ENCODE measurements at places on chromosomes 4 and X.

GRCh38 chrX:154596290-154596929, 11.5 kb downstream of the CTAG1A start:
- DNase-seq: no peak

GRCh38 chr4:26058537-26058936, 144.5 kb downstream of the SMIM20 start:
- DNase-seq: no peak

GRCh38 chr4:185332575-185333464, 62.9 kb downstream of the LRP2BP start:
- DNase-seq: no peak

DNA sequence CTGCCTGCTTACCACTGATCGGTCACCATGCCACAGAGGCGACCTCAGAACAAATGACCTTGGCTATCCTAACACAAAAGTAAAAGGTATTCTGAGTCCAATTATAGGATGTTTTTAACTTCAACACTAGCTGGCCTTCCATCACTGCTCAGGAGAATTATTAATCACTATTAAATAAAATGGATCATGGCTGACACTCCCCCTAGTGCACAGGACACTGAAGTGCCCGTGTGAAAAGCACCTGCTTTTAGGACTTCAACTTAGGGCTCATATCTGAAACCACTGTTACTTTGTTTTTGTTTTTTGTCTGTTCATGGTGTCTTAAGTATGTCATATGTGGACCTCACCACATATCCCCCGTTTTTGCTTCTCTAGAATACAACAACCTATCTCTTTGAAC, 33.9 kb downstream of the STX18 start:
- no peak for DNase-seq

DNA sequence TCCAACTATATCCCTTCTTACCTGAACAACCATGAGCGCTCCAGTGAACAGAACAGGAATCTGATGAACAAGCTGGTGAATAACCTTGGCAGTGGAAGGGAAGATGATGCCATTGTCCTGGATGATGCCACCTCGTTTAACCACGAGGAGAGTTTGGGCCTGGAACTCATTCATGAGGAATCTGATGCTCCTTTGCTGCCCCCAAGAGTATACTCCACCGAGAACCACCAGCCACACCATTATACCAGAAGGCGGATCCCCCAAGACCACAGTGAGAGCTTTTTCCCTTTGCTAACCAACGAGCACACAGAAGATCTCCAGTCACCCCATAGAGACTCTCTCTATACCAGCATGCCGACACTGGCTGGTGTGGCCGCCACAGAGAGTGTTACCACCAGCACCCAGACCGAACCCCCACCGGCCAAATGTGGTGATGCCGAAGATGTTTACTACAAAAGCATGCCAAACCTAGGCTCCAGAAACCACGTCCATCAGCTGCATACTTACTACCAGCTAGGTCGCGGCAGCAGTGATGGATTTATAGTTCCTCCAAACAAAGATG, 870.2 kb downstream of the ADGRL3 start:
- no peak for DNase-seq

DNA sequence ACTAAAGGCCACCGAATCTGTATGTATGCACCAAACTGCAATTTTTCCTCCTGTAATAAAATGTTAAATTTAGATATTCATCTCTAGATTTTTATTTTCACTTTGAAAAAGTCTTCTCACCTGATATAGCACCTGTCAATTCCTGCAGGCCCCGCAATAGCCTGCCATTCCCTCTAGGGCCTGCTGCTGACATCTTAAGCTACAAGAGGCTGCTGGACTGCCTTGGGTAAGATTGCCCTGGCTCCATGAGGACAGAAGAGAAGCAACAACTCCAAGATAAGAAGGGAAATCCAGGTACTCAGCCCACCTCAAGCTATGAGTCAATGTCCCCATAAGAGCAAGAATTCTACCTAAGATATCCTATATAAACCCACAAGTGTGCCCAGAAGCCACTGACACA, 230.2 kb upstream of the AGTR2 start:
- DNase-seq: no peak

GRCh38 chr4:138981930-138982390, 33.6 kb upstream of the NOCT start:
- no peak for DNase-seq

DNA sequence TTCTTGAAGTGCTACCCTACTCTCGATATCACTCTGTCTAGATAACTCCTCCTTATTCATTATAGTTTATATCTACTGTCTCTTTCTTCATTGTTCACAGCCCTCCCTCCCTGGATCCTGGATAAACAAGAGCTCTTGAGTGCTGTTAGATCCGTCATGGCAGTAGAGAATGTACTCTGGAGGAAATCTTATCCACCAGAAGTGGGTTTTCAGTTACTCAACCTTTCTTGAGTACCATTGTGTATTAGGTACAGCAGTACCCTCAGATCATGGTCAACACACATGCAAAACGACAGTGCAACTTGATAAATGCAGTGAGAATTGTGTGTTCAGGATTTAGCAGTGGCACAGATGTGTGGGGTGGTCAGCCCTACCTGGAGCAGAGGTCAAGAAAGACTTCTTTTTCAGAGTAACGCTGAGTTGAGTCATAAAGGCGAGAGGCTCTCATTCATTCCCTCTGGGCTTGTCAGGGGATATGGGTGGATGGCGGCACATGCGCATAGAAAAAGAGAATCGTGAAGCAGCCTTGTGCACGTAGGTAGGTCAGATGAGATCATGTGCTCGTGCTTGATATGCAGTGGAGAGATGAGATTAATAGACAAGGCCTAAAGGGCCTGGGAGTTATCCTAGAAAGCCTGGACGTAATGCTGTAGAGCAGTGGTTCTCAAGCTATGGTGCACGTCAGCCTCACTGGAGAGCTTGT, 89.5 kb downstream of the SNX25 start:
- DNase-seq: no peak

DNA sequence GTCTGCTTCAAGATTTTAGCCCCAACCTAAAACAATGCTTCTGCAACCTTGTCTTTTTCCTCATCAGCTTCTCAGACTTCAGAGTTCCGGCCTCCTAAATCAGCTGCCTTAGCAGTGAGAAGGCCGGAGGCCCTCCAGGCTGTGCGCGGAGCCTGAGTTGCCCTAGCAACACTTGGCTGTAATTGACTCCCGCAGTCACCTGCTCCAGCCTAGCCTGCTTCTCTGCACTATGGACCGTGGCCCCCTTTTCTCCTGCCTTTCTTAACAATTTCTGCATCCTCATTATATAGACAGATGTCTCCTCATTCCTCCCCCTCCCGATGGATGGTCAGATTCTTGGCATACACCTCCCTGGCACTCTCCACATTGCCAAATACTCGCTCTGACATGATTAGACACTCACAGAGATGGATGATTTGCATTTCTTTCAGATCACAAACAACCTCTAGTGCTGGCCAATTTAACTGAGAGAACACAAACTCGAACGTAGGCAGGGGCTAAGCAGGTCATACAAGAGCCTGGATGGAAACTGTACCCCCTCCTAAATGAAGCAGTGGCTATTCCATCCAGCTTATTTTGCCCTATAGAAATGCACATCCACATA, 9.5 kb upstream of the HUWE1 start:
- DNase-seq: no peak

DNA sequence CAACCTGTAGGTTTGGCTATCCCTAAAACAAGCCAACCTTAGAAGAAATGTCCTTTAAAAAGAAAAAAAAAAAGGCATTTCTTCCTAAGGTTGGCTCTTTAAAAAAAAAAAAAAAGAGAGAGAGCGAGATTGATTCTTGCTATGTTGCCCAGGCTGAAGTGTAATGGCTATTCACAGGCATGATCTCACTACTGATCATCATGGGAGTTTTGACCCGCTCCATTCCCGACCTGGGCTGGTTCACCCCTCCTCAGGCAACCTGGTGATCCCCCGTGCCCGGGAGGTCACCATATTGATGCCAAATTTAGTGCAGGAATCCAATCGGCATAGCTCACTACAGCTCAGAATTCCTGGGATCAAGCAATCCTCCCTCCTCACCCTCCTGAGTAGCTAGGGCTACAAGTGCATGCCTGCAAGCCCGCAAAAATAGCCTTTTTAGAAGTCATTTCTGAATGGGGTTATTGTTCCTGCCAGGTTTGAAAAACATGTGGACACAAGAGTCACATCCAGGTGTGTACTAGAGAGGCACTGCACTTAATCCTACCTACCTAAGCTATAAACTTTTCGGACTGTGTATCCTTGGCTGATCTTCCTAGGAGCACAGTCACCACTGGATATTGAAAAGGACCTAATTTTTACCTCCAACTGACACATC, 61.4 kb upstream of the ZCCHC13 start:
- no peak for DNase-seq

Measured in CD4-positive, alpha-beta T cell treated with Interleukin-17A for 1 hour (primary cell).